Renal cortical epithelial cell (primary cell): ENCODE measurements at places on chromosomes 7 and 10. TPM values are rescaled to one million over a fixed set of nuclear protein-coding genes. Genes with fewer than 3 reads are reported as not detected.

DNA sequence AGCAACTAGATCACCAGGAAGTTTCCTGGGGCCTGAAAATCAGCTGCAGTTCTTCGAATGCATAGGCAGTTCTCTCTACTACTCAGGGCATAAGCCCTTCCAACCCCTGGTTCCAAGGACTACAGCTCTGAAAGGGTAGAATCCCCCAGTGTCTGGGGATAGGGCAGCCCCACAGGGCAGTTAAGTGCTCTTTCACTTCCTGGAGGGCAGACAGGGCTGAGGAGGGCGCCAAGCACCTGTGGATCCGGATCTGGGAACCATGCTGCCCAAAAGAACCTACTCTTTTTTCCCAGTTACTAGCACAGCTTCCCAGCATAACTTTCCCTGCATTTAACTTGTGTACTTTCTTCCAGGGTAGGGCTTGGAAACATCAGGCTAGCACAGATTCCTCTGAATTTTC lies 41.1 kb downstream of the CXCL12 start:
- DNase-seq: no peak

The ANKRD2 gene
- total RNA-seq: 31.3 and 35.9 TPM in 2 replicates

GRCh38 chr7:134662871-134663205 lies 16.2 kb downstream of the BPGM start:
- DNase-seq: no peak

The ASAH2 gene
- total RNA-seq: 0.17 and 1.2 TPM in 2 replicates
